ENCODE measurements at places on chromosomes 2 and 18.

DNA sequence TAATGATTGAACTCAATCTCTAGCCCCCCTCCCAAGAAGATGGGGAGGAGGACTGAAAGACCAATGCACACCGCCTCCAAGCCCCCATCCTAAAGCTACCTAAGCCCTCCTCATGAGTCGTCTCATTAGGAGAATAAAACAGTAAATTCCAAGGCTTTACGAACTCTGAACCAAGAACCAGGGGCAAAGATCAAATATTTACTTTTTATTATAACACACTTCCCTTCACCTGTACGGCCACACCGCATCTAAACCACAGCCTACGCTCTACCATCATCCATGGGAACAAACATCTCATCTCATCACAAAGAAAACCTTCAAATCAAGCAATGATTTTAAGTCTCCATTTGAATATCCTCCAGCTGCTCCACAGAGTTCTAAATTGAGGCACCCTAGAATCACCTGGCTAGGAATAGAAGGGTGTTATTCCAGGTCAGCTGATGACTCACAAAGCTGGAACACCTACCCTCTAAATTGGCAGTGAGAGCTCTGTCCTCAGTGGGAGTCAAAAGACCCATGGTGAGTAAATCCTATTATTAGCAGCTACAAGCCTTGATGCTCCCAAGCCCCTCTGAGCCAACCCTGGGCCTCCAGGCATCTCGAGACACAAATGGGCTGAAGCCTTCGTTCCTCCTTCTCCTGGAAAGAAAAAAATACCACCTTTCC is 45.6 kb upstream of the BZW1 start:
- DNase-seq = no peak

DNA sequence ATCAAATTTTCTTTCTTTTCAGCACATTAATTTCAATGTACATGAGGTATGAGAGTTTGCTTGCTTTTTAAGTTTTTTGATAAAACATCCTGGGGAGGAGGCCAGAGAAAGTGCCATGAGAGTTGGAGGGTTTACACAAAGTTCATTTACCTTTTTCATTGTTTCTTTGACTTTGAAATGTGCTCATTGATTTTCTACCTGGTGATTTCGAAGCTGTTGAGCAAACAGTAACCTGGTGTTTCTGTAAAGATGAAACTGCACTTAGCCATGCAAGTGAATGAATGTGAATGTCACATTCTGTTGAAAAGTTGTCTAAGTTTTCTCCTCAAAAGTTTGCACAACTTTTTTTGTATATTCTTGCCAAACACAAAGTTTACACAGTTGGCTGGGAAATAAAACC is 797.0 kb downstream of the METTL4 start:
- DNase-seq = no peak

- no peak for DNase-seq
Measured at GRCh38 chr2:225765820-225766219, 366.3 kb downstream of the NYAP2 start.

DNA sequence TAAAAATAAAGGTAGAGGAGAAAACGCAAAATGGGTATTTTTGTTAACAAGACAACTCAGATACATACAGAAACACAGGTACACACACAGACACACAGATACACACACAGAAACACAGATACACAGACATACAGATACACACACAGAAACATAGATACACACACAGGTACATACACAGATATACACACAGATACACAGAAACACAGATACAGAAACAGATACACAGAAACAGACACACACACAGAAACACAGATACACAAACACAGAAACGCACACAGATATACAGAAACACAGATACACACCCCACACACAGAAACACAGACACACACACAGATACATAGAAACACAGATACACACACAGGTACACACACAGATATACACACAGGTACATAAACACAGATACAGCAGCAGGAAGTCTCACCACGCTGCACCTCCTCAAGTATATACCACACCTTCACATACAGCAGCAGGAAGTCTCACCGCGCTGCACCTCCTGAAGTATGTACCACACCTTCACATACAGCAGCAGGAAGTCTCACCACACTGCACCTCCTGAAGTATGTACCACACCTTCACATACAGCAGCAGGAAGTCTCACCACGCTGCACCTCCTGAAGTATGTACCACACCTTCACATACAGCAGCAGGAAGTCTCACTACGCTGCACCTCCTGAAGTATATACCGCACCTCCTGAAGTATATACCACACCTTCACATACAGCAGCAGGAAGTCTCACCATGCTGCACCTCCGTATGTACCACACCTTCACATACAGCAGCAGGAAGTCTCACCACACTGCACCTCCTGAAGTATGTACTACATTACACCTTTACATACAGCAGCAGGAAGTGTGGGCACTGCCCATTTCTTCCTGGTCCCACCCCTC is 250.5 kb downstream of the HDAC4 start:
- DNase-seq = no peak

GRCh38 chr18:66548747-66549146 is 55.1 kb downstream of the CDH19 start:
- no peak for DNase-seq

DNA sequence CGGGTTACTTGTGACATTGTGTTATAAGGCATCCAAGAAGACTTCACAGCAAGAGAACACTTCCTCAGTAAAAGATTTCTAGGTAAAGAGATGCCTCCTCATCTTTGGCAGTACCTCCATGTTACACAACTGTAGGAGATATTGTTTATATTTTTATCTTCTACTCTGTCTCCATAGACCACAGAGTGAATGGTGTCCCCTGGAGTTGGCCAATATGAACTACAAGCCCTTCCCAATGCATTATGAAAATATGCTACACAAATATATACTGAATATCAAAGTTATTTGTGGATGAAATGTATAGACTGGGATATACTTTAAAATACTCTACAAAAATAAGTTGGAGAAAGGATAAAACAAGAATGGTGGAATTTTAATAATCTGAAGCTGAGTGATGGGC is 46.7 kb downstream of the MBOAT2 start:
- DNase-seq = no peak

GRCh38 chr2:184444217-184444616 is 154.1 kb upstream of the ZNF804A start:
- no peak for DNase-seq

GRCh38 chr18:63518178-63519012 is 23.8 kb upstream of the SERPINB12 start:
- DNase-seq = peak; percentile 10

DNA sequence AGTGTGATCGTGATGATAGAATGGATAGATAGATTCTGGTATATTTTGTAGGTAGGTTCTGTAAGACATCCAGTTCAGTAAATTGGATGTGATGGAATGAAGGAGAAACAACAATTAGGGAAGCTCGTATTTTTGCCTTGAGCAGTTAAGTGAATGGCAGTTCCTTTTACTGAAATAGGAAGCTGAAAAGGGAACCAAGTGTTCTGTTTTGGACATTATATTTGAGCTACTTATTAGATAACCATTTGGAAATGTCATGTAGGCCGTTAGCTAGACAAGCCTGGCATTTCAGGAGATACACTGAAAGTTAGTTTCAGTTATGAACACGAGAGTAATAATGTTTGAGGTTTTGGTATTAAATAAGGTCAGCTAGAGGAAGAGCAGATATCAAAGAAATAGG is 41.5 kb downstream of the MARCHF7 start:
- no peak for DNase-seq

- DNase-seq = no peak
Measured at GRCh38 chr2:163205589-163206254, 367.2 kb upstream of the KCNH7 start.

DNA sequence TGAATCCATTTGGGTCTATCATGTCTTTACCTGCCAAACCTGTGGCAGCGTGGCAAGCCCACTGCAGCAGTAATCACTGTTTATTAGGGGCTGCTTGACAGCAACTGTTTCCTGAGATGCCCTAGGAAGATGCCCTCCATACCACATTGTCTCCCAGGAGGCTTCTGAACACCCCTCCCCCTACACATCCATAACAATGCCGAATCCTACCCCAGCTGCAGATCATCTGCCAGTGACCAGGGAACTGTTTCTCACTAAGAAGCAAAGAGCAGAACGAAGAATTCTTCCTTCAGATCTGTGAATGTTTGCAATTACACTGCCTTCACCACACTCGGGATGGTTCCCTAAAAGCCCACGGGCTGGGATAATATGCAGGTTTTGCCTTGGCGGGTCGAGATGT is 127.8 kb downstream of the VIT start:
- no peak for DNase-seq

- no peak for DNase-seq
Measured at GRCh38 chr2:180669016-180669415, 311.4 kb upstream of the UBE2E3 start.

DNA sequence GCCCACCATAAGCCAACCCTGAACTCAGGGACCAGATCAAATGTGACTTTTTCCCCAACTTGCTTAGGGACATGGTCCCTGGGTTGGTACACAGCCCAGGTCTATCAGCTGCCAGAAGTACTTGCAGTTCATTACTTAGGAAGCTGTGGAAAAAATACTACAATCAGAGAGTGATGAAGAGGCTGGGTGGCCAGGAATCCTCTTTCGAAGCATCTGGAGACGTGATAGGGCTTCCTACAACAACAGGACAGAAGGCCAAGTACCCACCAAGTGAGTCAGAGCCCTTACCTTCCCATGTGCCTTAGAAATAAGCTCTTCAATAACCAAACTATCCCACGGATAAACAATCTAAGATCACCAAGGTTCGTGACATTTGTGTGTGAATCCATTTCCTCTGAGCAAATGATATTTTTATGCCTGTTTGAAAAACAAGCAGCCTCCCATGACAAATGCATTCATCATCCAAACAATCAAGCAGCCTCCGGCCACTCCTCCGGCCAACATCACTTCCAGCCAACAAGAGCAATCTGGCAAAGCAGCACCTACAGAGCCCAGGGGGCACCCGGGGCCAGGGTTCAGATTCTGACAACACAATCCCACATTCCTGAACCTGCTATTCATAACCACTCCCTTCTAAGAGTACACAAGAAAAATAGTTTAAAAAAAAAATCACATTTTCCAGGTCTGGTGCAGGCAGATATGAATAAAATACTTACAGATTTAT is 26.4 kb downstream of the TBC1D8 start:
- no peak for DNase-seq

DNA sequence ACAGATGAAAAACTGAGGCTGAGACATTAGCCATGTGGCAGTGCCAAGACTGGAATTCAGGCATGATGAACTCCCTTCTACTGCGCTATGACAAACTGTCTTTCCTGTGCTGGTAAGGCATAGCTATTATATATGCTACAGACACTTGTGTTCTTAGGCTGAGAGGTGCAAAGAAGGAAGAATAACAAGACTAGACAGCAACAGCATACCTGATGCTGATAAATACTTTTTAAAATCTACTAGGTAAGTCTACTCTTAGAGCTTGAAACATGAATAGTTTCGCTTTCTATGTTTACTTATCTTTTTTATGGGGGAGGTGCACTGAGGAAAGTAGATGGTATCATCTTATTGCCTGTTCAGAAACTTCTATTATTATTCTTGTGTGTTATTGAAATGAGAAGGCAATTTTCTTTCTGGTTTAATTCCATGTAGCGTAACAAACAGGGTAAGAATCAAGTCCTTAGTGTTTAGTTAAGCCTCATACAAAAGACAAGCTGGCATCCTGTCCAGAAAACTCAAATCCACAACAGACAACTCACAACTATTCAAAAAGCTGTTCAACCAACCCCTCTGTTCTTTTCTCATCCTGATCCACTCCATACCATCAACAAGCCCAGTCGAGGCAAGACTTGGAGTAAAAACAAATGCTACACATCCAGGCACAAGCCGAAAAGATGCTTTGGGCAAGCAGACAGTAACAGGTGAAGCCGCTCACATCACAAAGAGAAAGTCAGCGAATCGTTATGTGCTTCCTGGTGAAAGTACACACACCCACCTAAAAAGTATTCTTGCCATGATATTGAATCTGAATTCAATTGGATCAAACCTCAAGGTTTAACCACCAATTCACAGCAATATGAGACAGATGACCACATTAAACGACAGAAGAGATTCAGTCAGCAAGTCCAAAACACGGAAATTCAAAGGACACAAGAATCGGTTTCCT is 1.5 kb downstream of the TTC32 start:
- DNase-seq = no peak

DNA sequence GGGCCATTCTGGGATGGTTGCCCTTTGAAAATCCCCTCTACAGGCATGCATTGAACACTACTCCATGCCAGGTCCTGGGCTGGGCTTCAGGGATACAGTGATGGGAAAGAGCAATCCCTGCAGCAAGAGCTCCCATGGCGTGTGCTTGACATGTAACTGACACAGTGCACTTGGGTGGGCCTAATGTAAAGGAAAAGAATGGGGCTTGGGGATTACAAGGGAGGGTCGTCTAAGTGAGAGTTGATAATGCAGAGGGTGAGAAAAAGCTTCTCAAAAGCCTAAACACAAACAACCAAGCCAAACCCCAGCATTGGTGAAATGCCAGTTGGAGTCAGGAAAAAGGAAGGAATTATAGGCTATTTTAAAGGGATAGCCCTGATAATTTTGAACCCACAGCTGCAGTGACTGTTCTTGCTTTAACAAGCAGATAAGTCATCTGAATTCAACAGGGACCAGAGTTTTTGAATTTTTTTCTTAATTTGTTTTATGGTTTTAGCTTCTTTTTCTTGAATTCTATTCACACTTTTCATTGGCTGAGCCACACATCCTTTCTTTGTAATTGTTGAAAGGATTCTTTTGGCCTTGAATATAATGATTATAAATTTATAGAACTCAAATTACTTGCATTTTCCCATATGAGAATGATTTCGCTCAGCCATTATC is 308.7 kb downstream of the LPIN1 start:
- DNase-seq = no peak

All from stimulated activated CD8-positive, alpha-beta memory T cell treated with anti-CD3 and anti-CD28 coated beads, Interleukin-4, amount 100 ng/mL, for 1 hour (primary cell).